Inflammatory macrophage treated with lipopolysaccharide for 1 hour (primary cell): ENCODE measurements at places on chromosomes 2 and 18.

GRCh38 chr2:191705701-191706100 lies 27.8 kb downstream of the NABP1 start:
- DNase-seq, result no peak

DNA sequence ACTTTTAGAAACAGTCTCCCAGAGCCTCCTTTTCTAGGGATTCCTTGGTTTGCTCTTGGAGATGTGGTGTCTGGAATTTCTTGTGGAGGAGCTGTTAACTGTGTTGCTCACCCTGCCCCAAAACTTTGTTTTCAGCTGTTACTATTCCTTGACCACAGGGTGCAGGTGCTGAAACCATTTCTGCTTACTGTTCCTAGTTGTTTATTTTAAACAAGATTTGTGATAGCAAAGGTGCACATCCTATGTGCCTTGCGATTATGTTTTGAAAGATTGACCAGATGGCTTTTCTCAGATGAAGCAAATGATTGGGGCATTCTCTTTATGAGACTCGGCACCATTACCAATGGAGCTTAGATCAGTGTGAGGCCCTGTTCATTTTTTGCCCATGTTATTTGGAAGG lies 111.2 kb downstream of the RAB3GAP1 start:
- DNase-seq, result no peak

DNA sequence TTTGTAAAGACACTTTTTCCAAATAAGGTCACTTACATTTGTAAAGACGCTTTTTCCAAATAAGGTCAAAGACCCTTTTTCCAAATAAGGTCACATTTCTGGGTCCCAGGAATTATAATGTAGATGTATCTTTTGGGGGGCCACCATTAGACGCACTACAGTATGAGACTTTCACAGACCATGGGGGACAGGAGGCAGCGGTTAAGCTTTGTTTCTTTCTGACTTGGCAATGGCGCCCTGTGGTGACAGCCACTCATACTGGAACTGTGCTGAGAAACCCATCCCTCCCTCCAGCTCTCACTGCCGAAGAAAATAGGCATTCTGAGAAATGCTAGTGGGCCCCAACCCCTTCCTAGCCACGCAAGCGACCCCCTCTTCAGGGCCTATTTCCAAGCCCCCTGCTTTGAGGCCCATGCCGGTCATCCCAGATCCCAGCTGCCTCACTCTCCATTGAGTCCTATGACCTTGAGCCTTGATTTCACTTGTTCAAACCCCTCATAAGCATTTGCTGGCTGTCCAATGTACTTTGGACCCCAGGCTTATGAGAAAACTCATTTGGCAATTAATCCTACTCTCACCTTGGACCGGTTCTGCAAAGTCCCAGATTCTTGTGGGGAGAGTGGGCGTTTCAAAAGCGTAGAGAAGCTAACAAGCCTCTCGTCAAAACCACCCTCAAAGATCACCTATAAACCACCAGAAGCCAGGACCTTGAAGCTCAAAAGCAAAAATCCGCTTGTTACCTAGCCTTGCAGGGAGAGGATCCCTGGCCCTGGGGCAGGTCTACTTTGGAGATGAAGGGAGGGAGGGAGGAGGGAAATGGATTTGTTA lies 11.3 kb upstream of the SPATA3 start:
- DNase-seq, result no peak

DNA sequence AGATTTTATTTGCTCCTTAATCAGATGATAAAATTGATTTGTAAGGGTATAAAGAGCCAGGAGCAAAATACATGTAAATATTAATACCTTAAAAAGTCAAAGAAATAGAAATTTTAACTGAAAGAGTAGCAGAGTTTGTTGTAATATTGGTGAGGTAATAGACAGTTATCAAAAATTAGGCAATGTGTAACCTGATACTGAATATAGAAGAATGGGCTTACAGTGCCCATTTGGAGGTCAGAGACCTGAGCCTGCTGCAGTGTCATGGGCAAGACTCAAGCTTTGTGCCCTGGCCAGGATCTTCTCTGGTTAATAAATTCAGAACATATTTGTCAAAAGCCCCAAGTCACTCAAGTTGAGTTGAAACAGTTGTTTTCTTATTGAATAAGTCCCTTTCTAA lies 29.7 kb upstream of the TMEM247 start:
- DNase-seq, result no peak

GRCh38 chr2:8538531-8538930 lies 143.3 kb upstream of the ID2 start:
- DNase-seq, result peak; percentile 30

GRCh38 chr2:79793006-79793405 lies 280.2 kb downstream of the CTNNA2 start:
- DNase-seq, result no peak

GRCh38 chr18:49898421-49898820 lies 85.1 kb upstream of the ACAA2 start:
- peak; percentile 67 for DNase-seq

GRCh38 chr2:127859712-127860085 lies 1.7 kb upstream of the POLR2D start:
- DNase-seq, result no peak

DNA sequence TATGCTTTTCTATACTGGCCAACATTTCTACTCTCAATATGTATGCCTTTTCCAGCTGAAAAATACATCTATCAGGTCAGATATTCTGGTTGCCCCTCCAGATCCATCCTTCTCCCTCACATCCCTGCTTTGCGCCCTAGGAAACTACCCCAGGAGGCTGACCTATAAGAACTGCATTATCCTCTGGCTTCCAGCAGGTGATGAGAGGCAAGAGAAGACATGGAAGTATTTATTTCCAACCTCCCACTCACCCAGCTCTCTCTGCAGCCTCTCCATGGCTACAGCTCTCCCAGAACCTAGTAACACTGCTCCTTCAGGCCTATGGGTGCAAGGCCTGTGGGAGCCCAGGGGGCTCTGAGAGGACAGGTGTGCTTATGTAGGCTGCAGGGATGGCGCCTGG lies 42.9 kb downstream of the ARID5A start:
- DNase-seq, result no peak

GRCh38 chr2:43025709-43026295 lies 200.6 kb downstream of the ZFP36L2 start:
- peak; percentile 42 for DNase-seq

DNA sequence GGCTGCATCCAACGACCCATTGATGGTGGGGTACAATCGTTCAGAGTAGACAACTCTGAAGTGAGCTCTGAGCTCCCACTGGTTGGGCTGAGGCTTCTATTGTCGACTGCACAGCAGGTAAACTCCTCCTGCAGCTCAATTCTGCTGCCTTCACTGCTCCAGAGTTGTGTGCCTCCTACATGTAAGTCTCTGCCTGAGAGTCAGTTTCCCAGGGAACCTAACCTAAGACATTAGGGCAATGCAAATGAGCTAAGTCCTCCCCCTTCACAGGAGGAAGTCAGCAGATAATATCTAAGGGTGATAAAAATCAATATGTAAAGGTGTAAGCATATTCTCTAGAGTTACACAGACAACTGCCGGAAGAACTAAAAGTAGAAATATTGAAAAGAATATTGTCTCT lies 22.5 kb upstream of the ACYP2 start:
- no peak for DNase-seq

- DNase-seq, result no peak
Measured at GRCh38 chr2:127599211-127599610, 46.7 kb upstream of the GPR17 start.

- no peak for DNase-seq
Measured at GRCh38 chr18:47968721-47969120, 38.3 kb upstream of the SMAD2 start.

- DNase-seq, result no peak
Measured at GRCh38 chr2:3312576-3313345, 64.9 kb downstream of the EIPR1 start.

- DNase-seq, result no peak
Measured at GRCh38 chr2:240818293-240819125, 1.5 kb downstream of the KIF1A start.

DNA sequence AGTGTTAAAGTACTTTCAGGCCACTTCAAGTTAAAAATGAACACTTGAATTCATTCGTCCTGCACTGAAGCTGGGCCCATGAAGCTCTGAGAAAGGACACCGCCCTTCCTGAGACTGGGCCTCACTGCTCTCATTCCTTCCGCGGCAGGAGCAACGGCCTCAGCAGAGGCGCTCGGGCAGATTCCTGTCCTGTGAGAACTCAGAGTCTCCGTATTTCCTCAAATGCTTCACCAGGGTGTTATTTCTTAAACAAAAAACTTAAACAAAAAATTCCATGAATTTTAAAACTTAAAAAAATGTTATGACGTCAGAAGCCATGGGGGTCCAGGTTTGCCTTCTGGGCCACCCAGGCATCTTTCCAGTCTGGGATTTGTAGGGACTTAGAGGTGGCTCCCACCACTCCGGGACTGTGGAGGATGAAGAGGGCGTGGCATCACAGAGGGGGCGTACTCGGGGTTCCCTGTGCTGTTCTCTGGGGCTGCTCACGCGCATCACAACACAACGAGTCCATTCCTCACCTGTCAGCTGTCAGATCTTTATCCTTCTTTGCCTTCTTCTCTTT lies 115.9 kb upstream of the ASB18 start:
- no peak for DNase-seq

DNA sequence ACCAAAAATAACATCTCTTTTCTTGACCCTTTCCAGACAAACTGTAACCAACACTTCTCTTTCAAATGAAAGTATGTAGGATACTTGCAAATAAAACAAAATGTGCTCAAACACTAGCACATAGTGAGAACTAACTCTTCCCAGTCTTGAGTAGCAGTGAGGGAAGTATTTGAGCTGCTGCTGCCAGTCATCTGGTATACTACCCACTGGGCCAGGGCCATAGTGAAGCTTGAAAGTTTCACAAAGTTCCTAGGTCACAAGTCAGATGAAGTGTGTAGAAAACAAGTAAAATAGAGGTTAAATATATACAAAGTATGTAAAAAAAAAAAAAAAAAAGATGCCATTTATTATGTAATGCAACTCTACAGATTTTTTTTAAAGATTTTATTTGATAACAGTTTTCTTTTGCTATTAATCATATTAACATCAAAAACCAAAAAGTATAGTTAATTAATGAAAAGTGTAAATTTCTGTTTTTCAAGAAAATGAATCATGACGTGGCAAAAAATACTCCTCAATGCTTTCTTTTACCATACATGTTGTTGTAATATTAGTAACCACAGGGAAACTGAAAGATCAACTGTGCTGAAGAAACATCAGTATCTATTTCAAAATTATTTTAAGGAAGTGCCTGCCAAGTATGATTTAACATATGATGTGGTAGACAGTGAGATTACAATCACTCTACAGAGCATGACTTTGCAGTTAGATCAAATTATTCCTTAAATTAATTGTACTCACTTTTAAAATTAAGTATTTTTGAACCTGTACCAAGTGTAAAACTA lies 21.6 kb upstream of the TRIB2 start:
- peak; percentile 85 for DNase-seq

- no peak for DNase-seq
Measured at GRCh38 chr2:142741764-142742269, 135.6 kb upstream of the KYNU start.

GRCh38 chr18:3117493-3118192 lies 102.1 kb downstream of the MYOM1 start:
- DNase-seq, result no peak

DNA sequence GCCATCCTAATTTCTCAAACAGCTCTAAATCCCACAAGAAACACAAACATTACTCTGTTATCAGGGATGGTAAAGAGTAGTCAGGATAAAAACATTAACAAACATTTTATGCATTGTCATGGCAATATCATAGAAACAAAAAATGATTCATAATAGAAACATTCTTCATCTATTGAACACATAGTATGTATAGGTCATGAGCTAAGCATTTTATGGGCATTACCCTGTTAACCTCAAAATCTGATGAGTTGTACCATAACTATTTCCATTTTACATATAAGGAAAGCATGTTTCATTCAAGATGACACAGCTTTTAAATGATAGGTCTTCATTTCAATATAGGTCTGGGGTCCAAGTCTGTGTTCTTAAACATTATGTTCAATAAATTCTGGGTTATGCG lies 344.9 kb downstream of the RND3 start:
- DNase-seq, result no peak

GRCh38 chr18:43574974-43575373 lies 297.7 kb upstream of the SYT4 start:
- no peak for DNase-seq

DNA sequence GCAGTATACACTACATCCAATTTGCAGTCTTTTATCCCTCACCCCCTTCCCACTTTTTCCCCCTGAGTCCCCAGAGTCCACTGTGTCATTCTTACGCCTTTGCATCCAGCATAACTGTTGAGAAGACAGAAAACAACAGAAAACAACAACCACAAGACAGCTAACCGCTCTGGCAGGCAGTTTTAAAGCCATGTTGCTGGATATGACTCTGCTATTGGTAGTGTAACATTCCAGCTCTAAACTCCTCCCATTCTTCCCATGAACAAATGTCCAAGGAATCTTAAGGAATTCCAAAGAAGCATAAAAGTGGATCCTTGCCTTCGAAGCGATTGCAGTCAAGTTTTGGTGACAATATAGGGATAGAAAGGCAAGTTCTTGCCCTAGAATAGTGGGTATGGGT lies 599.1 kb downstream of the NYAP2 start:
- no peak for DNase-seq

- DNase-seq, result no peak
Measured at GRCh38 chr2:70258532-70258875, 567 bp downstream of the PCYOX1 start.

- DNase-seq, result no peak
Measured at GRCh38 chr2:113236367-113237159, 42.2 kb downstream of the PAX8 start.

DNA sequence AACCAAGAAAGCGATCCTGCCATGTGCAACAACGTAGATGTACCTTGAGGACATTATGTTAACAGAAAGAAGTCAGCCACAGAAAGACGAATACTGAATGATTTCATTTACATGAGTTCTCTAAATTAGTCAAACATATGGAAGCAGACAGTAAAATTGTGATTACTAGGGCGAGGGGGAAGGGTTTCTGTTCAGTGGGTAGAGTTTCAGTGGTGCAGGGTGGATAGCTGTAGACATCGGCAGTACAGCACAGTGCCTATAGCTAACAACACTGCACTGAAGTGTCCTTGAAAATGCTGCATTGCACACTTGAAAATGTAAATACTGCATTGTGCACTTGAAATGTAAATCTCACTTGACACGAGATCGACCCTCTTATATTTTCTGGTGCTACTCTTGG lies 275.3 kb downstream of the GALR1 start:
- DNase-seq, result no peak

- DNase-seq, result no peak
Measured at GRCh38 chr18:45304558-45304957, 310.7 kb upstream of the SLC14A2 start.

DNA sequence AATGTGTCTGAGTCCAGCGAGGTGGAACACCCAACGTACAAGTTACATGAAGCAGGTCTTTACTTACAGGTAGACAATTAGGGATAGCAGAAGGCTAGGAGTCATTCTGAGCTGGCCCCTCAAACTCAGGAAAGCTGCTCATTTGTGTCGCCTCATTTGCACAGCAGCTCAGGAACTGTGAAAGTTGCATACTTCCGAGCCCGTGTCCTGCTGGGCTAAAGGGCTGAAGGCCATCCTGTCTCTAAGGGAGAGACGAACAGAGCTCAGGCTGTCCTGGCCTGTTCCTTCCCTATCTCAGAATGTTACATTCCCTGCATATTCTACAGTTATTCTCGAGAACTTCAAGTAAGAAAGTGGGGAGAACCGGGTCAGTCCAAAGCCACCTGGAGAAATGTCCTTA lies 99.0 kb downstream of the FAM124B start:
- DNase-seq, result no peak
